ENCODE measurements at places on chromosomes 7 and 10.

GRCh38 chr7:24108906-24109376 lies 175.0 kb upstream of the NPY start:
- no peak for DNase-seq

- DNase-seq: no peak
Observed at GRCh38 chr10:6530211-6530840, 49.8 kb downstream of the PRKCQ start.

GRCh38 chr10:132264966-132265889 lies 42.5 kb downstream of the STK32C start:
- DNase-seq: no peak

GRCh38 chr10:88582806-88583583 lies at the start of gene RNLS:
Gene RNLS (minus strand): TSS chr10:88583318.
- peak; percentile 47 for DNase-seq

- DNase-seq: peak; percentile 10
Observed at GRCh38 chr7:50119815-50120637, 27.0 kb upstream of the ZPBP start.

DNA sequence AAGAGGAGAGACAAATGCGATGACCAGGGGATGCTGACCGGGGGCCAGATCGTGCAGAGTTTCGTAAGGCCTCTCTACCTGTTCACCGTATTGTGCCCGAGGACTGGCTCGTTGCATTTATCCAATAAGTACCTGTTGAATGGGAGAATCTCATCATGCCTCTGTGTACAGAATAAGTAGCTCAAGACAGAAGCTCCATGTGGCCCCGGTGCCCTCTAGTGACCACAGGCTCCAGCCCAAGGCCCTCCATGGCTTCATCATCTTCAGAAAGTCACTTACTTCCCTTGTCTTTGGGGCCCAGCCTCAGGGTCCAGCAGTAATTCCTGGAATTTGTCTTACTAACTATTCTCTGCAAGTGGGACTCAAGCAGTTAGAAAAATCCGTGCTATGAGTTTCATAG lies 151.0 kb downstream of the CHN2 start:
- no peak for DNase-seq

DNA sequence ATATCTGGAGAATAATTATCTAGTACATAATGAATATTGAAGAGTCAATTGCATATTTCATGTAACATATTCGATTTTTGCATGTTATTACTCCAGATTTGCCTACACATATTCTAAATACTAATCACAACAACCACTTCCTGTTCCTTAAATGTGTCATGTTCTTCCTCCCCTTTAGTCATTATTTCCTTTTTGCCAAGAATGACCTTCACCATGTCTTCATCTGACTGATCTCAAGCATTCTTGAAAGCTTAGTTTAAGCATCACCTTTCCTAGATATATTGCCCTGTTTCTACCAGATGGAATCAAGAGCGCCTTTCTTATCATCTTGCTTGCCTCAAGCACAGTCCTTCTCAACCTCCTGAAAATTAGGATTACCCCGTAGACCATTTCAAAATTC lies 23.5 kb upstream of the MEOX2 start:
- no peak for DNase-seq

DNA sequence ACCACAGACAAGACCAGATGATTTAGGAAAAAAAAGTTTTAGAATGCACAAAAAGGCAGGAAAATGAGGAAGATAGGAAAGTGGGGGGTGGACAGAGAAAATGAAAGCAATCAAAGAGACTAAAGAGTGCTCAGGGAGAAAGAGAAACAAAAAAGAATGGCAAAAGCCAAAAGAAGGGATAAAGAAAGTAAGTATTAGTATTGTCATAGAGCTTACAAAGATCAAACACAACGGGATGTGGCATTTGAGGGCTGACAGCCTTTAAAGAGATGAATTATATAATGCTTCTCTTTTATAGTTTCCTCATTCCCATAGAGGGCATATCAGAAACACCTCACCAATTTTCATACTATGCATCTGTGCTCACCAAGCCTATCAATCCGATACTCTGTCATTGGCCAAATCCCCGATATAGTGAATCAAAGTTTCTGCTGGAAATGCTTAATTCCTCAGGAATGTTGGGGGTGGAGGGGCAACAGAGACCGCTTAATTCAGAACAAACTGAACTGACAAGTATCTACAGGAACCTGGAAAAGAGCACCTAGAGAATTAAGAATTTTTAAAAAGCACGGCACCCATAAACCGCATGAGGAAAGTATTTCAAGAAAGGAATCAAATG lies 2.7 kb downstream of the COG5 start:
- no peak for DNase-seq
